Stimulated activated CD4-positive, alpha-beta T cell treated with anti-CD3 and anti-CD28 coated beads, Interleukin-15, amount 100 ng/mL, for 1 hour (primary cell): ENCODE measurements at places on chromosomes 5 and 9.

- peak; percentile 39 for DNase-seq
Measured at GRCh38 chr5:174910245-174910737, 185.9 kb downstream of the MSX2 start.

DNA sequence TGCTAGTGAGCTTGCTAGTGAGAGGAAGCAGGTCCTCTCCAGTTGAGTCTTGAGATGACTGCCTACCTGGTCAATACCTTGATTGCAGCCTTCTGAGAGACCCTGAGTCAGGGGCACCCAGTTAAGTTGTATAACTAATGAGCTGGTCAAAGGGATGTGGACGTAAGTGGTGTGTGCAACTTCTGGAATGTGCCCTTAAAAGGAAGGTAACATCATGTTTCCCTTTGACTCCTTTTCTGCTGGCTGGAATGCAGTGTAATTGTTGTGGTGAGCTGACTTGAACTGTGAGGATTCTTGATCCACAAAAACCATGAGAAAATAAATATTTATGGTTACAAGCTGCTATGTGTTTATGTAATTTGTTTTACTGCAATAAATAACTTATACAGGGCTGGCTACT is 2.4 kb upstream of the SNX2 start:
- no peak for DNase-seq

DNA sequence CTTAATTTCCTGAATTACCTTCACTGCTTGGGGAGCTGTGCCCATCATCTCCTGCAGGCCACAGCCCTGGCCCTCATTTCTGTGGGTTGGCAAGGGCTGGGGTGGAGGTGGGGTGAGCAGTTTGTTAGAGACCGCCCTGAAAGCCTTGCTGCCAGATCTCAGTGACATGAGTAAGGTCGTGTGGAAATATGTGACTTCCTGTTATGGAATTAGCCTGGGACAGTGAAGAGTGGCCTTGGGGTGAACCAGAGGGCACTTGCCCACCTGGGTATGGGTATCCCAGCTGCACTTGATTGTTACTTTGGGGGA is 2.5 kb upstream of the HNRNPAB start:
- DNase-seq: no peak

- no peak for DNase-seq
Measured at GRCh38 chr9:28547527-28547926, 974.2 kb upstream of the C9orf72 start.

DNA sequence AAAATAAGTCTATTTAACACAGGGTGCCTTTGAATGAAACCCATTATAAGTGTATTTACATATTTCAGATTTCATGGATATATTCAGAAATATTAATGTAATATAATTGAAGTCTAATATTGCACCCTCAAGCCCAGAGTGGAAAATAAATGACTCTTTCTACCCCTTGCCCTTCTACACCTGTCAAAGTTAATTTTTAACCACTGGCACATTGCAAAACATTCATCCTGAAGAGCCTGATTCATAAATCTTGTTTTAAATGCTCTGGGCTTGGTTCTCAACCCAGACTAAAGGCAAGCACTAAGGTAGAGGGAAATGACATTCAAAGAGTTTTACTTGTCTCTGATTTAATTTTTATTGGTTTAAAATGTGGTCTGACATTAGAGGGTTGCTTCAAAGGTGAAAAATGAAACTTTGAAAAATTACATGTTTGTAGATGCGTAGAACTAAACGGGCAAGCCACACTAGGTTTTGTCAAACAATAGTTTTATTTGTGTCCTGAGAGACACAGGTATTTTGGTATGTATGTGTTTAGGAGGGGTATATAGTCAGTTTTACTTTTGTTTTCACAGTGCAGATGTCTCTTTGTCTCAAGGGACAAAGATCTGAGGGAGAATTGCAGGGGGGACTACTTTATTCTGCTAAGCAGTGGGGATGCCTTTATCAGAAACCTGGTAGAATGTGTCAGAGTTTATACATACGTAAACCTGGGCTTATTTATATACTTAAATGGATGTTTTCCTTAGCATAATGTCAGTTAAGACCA is 69.7 kb downstream of the PIK3R1 start:
- no peak for DNase-seq

GRCh38 chr5:9194509-9194908 is 351.4 kb downstream of the SEMA5A start:
- no peak for DNase-seq

DNA sequence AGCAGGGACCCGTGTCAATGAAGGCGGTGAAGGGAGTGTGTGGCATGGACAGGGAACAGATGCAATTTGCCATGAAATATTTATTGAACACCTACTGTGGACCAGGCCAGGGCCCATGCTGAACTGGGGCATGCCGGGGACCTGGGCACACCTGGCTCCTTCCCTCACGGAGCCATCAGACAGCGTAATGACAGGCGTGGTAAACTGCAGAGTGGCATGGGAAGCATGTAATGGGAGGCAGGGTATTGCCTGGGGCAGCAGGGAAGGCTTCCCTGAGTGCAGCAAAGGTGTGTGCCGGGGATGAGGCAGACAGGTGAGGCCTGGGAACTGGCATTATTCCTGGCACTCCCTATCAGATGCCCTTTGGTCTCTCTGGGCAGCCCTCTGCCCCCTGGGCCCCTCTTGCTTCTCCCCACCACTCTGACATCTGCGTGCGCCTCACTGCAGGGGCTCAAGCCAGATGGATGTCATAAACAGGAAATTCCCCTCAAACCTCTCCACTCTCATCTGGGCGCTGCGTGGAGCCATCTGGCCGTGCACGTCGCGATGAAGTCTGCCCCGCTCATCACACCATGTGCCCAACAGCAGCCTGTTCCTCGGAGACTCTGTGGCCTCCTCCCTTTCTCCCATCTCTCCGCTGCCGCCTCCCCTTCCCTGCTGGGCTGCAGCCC is 67.6 kb downstream of the HMCN2 start:
- DNase-seq: no peak

DNA sequence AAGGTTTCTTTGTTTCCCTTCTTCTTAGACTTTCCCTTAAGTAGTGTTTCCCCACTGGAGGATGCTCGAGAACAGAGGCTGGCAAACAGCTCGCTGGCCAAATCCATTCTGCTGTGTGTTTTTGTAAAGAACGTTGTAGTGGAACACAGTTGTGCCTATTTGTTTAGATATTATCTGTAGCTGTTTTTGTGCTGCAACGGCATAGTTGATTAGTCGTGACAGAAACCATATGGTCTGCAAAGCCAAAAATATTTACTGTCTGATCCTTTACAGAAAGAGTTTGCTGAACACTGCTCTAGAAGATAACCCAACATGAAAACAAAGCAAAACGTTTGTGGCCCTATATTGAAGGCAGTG is 47.0 kb upstream of the EGFLAM start:
- no peak for DNase-seq

- no peak for DNase-seq
Measured at GRCh38 chr5:53481887-53482716, 1.7 kb downstream of the FST start.

DNA sequence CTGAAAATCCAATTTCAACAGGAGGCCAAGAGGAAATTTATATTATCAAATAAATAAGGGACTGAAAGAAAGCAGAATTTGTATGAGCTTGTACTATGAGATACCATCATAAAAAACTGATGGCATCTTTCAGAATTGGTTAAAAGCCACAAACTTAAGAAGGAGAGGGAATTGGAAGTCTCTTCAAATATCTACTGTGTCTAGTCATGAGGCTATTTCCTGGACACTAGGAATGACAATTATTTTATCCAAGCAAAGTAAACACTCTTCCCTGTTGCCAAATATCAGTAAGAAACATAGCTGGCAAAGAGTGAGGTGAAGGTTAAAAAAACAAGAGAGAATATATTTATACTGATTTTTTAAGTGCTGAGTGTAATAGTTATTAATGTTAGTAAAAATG is 101.5 kb upstream of the ARRDC3 start:
- no peak for DNase-seq
